Caco-2 (cell line): ENCODE measurements at places on chromosomes 16 and 17.

- DNase-seq, result no peak
These were observed 46.4 kb downstream of the GDPD1 start for GRCh38 chr17:59266745-59267144.

- no peak for DNase-seq
These were observed 2.3 kb downstream of the MYO15B start for GRCh38 chr17:75589919-75590303.

GRCh38 chr17:32464374-32464773 is 20.1 kb downstream of the PSMD11 start:
- DNase-seq, result no peak

DNA sequence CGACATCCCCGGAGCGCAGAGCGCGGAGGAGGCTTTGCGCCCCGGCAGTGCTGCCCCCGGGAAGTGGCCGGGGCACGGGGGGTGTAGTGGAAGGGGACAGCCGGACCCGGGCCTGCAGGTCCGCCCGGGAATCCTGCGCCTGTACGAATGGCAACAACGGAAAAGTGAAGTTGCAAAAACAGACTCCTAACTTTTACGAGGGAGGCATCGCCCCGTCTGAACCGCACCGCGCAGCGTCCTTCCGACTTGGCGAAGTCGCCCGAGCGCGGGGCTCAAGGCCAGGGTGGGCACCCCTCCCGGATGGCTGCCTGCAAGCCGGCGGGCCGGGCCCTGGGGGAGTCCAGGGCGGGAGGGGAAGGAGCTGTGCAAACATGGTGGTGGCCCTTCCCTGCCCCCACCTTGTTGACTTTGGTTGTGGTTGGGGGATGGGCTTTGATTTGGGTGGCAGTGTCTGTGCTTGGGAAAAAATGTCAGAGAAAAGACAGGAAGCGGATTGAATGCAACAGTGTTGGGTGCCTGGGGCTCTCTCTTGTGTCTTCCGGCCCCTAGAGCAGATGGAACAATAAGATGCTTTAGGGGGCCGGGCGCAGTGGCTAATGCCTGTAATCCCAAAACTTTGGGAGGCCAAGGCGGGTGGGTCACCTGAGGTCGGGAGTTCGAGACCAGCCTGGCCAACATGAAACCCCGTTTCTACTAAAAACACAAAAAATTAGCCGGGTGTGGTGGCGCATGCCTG is 675 bp downstream of the RNF213 start:
- DNase-seq, result peak; percentile 71

GRCh38 chr17:80260069-80260535 is 550 bp upstream of the RNF213 start:
- peak; percentile 85 for DNase-seq

DNA sequence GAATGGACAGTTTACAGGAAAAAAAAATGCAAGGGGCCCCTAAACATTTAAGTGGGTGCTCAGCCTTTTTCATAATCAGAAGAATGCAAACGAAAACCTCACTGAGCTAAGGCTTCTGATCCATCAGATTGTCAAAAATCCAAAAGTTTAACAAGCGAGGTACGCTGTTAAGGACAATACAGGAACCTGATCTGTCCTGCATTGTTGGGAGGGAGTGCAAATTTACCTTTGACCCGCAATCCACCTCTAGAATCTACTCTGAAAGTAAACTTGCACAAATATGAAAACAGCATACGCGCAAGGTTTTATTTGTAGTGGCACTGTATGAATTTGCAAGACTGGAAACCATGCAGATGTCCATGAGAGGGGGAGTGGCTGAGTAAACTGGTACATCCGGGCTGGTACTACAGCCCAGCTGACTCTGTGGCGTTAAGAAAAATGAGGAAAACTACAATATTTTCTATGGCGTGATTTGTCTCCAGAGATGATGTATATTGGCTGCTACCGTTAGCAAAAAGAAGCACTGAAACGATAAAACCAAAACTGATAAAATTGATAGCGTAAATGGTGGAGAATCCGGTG is 28.8 kb upstream of the ST6GALNAC1 start:
- DNase-seq, result no peak

- DNase-seq, result no peak
These were observed 19.2 kb downstream of the UNC119 start for GRCh38 chr17:28533091-28533807.

GRCh38 chr16:83830769-83831455 is 23.1 kb downstream of the HSBP1 start:
- no peak for DNase-seq

- no peak for DNase-seq
These were observed 25.2 kb upstream of the PHB1 start for GRCh38 chr17:49439673-49440571.

GRCh38 chr17:77145612-77146245 is 5.0 kb downstream of the SEC14L1 start:
- DNase-seq, result peak; percentile 57

GRCh38 chr17:4978726-4979125 is 8.7 kb downstream of the CAMTA2 start:
- DNase-seq, result no peak
